ENCODE measurements at places on chromosomes 2 and 18.
A peak's percentile ranks its signal among the peaks of the same experiment; 100 is the strongest.

- no peak for DNase-seq
These were observed 26.0 kb downstream of the MAP3K20 start for GRCh38 chr2:173101687-173102086.

- no peak for DNase-seq
These were observed 122.1 kb downstream of the ARL4C start for GRCh38 chr2:234374736-234375135.

GRCh38 chr2:48173141-48173540 lies 266.8 kb upstream of the FBXO11 start:
- no peak for DNase-seq

DNA sequence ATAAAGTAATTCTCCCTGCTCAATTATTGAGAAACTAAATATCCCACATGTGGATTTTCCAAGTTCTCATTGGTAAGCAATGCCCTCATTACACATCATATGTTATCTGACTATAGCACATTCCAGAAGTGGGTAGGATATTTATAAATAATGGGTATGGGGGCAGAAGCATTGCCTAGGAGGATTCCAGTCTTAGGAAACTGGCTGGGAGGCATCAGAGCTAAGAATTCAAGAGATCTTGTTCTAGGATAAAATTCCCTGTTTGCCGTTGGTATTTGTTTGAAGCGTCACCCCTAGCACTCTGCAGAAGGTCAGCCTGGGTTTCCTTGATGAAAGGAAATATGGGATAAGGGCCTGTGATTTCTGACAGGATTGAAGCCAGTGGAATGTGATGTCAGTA lies 20.1 kb downstream of the SIX2 start:
- no peak for DNase-seq

DNA sequence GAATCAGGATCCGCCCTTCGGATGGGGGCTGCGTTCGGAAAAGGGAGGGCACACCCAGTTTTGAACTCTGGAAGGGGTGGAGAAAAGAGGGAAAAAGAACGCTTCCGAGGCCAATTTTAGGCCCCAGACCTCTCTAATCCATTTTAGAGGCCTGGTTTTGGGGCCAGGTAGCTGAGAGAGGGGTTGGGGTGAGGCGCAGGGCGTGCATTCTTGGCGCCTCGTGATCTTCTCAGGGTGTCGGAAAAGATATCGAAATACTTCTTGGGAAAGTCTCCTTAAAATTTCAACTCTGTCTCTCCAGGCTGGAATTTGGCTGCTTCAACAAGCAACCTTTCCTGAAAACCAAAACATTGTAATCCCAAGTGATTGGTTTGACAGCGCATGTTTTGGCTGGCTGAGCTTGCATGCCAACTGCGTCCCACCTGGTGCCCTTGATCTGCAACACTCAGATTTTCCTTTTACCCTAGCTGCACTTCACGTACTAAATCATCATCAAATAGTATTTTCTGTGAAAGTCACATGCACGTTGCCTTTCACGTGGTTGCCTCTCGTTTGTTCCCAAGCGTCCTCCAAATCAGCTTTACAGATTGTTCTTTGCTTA lies 864 bp upstream of the XPO1 start:
- no peak for DNase-seq

GRCh38 chr18:46915800-46916550 lies 1.3 kb downstream of the PIAS2 start:
- DNase-seq = no peak

DNA sequence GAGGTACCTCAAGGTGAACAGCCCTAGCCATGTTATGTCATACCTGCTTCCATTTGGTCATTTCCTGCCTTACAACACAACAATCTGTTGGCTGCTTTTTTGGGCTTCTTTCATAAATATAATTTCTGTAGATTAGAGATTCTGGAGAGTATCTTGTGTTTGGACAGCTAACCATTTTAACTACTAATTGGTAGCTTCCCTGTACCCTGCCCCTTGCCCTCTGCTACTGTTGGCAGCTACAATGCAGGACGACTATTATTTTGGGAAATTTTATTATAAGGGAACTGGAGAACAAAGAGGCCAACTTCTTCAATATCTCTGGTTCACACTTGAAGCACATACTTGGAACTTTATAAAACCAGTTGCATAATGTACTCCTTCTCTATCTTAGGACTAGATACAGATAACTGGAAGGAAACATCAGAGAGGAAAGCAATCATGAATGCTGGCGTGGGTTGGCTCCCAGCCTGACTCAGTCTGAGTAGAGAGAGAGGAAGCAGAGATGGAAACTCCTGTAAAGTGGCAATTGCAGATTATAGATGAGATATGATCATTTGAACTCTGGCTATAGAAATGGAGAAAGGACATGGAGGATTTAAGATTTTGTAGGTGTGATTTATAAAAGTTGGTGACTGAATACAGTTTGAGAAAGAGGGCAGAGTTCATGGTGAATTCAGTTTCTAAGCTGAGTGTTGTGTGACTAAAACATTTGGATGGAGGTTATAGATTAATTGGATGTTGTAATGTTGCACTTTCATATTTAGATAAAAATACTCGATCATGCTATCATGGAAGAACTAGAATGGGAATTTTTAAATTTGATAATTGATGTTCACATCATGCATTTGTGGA lies 74.5 kb downstream of the MDH1 start:
- no peak for DNase-seq

DNA sequence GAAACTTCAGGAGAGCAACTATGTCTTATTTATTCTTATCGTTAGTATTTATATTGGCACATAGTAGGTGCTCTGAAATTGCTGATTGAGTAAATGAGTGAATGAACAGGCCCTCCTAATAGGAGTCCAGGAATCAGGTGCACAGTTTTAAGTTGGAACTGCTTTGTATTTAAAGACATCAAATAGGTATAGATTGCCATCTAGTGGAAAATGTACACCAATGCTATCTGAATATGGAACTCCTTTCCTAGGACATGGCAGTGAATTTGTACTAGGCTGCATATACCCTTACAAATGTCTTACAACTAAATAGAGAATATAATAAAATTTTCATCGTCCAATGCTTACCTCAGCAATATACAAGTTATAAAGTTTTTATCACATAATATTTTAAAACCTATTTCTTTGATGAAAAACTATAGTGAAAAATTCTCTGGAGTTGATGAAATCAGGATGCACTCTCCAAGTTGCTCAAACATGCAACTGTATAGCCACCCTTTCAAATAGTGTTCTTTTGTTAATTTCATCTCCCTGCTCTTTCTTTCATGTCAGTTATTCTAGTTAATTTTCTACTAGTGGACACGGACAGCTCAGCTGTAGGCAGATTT lies 318.9 kb upstream of the SYT4 start:
- no peak for DNase-seq

DNA sequence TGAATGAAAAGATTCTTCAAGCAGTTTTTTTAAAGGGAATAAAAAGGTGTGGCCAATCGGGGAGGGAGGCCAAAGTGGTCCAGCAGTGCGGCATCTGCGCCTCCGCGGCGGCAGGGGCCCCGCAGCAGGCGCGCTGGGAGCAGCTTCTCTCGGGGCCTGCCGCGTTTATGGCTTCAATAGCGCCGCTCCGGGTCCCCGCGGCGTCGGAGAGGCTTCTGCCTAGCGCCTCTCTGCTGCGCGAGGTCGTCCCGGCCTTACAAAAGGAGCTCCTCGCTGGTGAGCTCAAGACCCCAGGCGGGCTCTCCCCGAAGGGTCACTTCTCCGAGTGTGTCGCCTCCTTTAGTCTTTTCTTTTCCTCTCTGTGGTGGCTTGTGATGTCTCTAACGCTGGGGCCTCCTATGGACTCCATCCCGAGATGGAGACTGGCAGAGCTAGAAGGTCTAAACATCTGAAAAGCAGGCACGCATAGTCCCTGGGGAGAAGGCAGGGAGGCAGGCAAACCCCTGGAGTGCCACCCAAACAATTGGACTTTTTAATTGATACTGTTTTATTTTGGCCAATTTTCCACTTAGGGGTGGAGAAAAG lies 67.1 kb downstream of the SUMO1 start:
- no peak for DNase-seq

GRCh38 chr2:103293742-103294077 lies 531.9 kb downstream of the TMEM182 start:
- DNase-seq = no peak

DNA sequence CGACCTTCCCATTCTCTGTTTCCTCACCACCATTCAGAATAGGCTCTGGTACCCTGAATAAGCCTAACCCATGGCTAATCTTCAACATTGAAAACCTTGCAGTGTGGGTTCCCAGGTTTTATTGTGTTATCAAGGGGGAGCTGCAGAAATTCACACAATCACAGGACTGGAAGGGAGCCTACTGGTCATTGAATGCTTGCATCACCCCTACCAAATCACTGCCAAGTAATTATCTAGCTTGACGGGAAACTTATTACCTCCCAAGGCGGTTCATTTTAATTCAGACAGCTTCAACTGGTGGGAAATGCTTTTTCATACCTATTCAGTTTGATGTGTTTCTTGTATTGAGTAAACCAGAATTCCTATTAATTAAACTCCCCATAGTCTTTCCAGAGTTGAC lies 33.6 kb upstream of the EFEMP1 start:
- DNase-seq = no peak

DNA sequence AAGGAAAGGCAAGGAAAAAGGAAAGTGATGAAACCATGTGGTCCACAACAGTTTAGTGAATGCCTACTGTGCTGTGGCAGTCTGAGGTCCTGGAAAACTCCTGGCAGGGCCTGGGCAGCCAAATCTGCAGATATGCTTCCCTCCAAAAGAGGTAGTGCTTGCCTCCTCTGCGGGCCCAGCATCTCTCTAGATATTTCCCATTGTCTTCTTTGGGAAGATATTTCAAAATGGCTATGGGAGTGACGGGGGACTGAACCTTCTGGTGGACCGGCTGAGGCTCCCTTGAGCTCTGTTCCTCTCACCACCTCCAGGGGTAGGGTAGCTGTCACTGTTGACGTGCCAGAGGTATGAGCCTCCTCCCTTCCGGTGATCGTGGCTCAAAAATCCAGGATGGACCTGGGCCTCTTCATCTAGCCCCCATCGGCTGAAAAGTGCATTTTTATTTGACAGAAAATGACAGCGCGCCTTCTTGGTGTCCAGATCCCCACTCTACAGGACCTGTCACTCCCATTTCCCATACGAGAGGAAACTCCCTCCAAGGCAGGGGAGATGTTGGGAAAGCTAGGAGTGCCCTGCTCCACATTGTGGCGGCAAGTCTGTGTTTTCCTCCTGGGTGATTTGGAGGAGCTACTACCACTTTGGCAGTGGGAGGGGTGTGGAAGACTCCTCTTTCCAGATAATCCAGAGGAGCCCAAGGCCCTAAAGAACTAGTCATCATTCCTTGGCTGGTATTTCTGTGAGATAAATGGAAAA lies 9.4 kb upstream of the PAX3 start:
- DNase-seq = no peak

GRCh38 chr18:48928787-48929186 lies 22.0 kb downstream of the SMAD7 start:
- peak; percentile 68 for DNase-seq

- DNase-seq = no peak
These were observed 8.4 kb downstream of the SANBR start for GRCh38 chr2:61074100-61074499.

GRCh38 chr2:23418056-23418455 lies 33.1 kb downstream of the KLHL29 start:
- no peak for DNase-seq

- DNase-seq = no peak
These were observed 66.5 kb downstream of the ABI2 start for GRCh38 chr2:203394519-203395227.

- no peak for DNase-seq
These were observed 261.2 kb downstream of the ALK start for GRCh38 chr2:29660201-29660600.

GRCh38 chr2:123283431-123283830 lies 741.7 kb upstream of the CNTNAP5 start:
- DNase-seq = no peak

DNA sequence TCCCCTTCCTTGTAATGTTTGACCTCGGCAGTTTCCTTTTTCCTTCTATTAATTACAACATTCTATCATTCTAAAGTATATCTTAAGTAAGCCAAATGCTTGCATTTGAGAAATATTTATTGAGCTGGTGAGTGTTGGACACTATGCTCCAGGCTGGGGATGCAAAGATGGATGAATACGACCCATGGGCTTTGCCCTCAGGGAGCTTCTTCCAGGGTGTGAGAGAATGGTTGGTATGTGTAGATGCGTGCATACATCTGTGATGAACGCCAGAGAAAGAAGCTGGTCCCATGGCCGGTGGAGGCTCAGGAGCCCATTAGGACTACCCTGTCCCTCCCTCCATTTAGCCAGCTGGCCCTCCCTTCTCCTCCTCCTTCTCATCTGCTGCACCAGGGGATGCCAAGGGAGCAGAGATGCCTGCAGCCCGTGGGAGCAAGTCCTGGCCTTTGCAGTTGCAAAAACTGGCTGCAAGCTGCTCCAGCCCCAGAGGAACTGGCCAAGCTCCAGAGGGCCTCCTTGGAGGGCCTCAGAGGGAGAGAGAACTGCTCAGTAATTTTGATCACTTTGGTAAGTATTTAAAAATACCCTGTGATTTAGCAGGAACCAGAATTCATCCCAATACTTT lies 65.7 kb upstream of the FOSL2 start:
- DNase-seq = no peak

- DNase-seq = no peak
These were observed 15.2 kb upstream of the LBH start for GRCh38 chr2:30216157-30216556.

GRCh38 chr18:61948846-61949438 lies 56.1 kb upstream of the RNF152 start:
- DNase-seq = no peak

DNA sequence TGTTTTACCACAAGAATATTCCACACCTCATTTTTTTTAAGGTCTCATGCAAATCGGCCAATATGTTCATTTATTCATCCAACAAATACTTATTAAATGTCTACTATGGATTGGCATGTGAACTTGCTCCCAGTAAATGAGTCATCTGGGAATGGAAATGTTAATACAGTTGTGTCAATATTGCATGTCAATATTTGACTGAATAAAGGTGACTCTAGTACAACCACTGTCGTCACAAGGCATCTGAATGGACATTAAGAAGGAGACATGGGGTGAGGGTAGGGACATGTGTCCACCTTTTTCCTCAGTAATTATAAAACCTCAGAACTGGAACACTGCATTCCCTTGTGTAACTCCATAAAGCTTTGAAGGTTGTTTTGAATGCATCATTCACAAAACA lies 365.4 kb downstream of the ADCYAP1 start:
- no peak for DNase-seq

GRCh38 chr2:112026509-112026908 lies 28.6 kb upstream of the TMEM87B start:
- no peak for DNase-seq

DNA sequence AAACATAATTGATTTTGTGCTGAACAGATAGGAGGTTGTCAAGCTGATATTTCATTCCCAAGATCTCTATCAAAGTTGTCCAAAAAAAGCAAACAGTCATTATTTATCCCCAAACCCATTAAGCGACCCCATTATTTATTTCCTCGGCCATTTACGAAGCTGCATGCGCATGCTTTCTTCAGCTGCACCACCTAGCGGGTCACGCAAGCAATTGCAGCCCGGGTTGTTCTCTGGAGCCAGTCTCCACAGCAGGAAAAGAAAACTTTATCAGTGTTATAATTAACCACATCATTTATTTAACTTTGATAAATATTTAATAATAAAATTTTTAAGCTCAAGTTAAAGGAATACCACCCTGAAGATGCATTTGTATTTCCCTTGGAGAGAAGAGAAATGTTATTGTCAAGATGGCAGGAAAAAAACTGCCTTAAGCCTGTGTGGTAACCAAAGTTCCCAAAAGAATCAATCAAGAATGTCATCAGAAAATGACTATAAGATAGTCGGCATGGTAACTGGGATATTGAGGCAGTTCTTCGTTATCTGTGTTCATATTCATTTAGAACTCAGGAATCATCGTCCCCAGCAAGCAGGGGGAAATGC lies 304.7 kb downstream of the FBXO15 start:
- DNase-seq = no peak

- DNase-seq = no peak
These were observed 51.5 kb downstream of the ETAA1 start for GRCh38 chr2:67448648-67449047.
